Activated CD4-positive, alpha-beta T cell treated with anti-CD3 and anti-CD28 coated beads, Interleukin-2, amount 10 ng/mL, durations not matched to agents 7 days and 5 days (primary cell): ENCODE measurements at places on chromosomes 11 and 22.

DNA sequence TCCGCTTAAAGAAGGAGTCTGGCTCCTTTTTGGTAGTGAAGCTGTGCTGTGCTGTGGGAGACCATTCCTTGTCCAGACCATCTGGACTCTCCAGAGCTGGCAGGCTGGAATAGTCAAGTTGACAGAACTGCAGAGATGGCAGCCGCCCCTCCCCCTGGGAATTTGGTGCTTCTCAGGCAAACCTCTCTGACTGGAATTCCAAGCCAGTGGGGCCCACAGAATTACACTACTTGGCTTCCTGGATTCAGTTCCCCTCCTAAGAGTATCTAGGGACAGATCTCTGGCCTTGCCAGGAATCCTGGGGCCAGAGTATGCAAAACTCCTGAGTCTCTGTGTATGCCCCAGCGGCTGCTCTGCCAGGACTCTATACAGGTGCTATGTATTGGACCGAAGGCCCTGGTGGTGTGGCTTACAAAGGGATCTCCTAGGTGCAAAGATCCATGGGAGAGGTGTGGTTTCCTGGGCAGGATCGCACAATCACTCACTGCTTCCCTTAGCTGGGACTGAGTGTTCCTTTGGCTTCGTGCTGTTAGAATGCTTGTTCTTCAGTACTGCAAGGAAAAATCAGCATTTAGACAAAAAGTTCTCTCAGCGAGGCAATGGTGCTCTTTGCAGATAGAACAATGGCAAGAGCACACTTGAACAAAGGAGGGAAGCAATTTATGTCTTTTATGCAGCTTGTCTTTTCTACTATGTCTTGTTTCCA is 86.8 kb downstream of the PRMT3 start:
- no peak for DNase-seq

- DNase-seq, result peak; percentile 18
These were observed 8.6 kb downstream of the TCN1 start for GRCh38 chr11:59857439-59858434.

DNA sequence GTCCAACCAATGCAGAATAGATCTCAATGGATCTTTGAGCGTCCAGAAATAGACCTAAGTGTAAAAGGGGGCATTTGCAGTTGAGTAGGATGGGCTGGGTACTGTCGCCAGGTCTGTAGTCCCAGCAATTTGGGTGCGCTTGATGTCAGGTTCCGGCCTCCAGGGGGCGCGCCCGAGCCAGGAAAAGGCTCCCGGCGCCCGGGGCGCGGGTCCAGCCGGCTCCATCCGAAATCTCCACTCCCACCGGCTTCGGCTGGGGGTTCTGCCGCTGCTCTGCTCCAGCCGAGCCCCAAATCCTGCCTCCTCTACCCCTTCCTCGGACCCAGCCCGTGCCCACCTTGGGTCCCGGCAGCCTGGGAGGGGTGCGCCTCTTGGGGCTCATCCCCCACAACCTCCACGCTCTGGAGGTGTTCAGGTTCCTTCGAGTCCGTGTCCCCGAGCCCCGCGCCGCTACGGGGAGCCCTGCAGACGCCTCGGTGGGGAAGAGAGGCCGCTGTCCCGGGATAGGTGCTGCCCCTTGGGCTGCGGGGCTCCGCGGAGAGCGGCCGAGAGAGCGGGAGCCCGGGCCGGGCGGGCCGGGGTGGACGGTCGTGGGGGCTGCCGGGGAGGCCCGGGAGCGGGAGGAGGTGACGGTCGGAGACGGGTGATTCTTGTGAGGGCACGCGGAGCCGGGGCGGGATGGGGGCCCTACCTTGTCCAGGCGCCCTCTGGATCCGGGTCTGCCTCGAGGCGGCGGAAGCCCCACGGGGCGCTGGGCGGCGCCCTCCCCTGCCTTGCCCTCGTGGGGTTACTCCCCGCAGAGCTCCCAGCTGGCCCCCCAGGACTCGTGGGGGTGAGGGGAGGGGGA is 13.0 kb upstream of the CYB5R3 start:
- peak; percentile 83 for DNase-seq

- no peak for DNase-seq
These were observed 60.0 kb upstream of the PLET1 start for GRCh38 chr11:112320668-112321067.

- DNase-seq, result no peak
These were observed 31.6 kb upstream of the CBX7 start for GRCh38 chr22:39183991-39184585.

DNA sequence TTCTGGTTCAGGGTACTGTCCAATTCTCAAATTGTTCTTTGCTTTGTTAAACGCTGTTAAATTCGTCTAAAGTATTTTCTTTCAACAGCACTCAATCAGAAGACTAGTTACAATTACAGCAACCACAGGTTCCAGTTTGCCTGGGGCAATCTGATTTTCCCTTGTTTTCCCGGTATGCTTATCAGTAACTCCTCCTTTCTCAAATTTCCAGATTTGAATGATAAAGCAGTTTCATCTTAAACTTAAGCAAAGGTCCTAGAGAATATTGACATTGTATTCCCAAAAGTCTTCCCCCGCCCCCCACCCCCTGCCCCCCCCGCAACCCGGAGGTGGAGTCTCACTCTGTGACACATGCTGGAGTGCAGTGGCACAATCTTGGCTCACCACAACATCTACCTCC is 10.5 kb upstream of the USP28 start:
- DNase-seq, result no peak

DNA sequence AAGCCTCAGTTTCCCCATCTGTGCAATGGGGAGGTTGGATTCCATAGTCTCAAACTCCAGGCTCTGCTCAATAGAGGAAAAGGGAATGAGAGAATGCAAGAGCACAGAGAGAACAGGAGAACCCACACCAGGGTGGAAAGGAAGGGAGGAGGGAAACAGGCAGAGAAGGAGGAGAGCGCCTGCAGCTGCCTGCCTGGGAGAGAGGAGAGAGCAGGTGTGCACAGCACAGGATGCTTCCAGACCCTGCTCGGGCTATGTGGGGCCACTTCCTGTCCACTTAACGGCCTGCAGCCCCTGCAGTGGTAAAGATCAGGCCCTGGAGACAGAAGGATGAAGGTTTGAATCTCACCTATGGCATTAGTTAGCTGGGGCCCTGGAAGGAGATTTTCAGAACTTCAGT is 12.3 kb downstream of the LRRC32 start:
- DNase-seq, result no peak

GRCh38 chr11:8243458-8243857 is 20.2 kb downstream of the LMO1 start:
- DNase-seq, result no peak

DNA sequence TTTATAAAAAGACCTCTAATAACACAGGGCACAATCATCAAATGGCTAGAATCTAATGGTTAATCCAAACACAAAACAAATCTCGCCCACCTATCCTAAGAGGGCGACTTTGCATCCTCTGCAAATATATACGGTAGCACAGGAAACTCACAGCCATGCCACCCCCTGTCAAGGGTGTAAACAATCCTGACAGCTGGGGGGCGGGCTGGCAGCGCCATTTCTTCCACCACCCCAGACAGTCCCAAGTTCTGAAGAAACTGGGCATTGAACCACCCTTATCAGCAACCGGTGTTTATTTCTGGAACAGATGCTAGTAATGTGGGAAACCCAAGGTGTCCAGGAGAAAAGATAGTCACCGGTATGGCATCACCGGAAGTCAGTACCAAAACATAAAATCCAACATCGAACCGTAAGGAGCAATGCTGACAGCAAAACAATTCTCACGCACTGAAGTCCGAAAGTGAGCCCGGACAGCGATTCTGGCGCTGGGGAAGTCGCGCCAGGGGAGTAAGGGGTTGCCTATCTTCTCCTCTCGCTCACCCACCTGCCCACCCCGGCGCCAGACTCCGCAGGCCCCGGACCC is 825 bp downstream of the FBXO3 start:
- peak; percentile 51 for DNase-seq

DNA sequence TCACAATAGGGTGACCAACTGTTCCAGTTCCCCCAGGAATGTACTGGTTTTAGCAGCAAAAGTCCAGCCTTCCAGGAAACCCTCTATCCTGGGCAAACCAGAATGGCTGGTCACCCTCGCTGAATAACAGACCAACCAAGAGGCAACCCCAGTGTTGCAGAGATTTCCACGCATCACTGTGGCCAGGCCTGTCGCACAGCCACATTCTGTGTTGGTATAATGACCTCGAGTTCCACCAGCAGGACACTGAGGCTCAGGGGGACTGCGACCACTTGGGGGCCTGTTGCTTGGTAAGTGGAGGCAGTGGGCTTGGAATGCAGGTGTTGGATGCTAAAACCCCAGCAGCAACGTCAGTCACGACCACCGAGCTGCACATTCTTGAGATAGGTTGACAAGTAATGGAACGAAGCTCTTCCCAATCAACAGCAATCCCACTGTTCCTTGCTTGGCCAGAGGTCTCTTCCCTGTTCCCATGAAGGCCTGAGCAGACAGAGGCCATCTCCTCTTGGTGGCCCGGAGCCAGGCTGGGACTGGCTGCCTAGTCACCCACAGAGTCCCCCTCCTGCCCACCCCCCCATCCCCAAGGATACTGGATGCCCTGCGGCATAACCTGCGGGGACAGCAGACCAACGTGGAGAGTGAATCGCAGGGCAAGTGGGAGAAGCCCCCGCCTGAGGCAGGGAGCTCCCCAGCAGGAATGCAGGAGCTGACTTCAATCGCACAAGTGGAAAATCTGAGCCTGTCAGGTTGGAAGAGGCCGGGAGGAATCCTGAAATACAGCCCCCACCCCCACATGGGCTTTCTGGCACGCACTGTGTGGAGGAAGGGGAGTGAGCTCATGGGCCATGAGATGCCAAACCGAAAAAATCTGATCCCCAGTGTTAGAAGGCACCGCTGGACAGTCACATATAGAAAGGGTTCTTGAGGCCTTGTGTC is 43.4 kb upstream of the MN1 start:
- DNase-seq, result no peak

DNA sequence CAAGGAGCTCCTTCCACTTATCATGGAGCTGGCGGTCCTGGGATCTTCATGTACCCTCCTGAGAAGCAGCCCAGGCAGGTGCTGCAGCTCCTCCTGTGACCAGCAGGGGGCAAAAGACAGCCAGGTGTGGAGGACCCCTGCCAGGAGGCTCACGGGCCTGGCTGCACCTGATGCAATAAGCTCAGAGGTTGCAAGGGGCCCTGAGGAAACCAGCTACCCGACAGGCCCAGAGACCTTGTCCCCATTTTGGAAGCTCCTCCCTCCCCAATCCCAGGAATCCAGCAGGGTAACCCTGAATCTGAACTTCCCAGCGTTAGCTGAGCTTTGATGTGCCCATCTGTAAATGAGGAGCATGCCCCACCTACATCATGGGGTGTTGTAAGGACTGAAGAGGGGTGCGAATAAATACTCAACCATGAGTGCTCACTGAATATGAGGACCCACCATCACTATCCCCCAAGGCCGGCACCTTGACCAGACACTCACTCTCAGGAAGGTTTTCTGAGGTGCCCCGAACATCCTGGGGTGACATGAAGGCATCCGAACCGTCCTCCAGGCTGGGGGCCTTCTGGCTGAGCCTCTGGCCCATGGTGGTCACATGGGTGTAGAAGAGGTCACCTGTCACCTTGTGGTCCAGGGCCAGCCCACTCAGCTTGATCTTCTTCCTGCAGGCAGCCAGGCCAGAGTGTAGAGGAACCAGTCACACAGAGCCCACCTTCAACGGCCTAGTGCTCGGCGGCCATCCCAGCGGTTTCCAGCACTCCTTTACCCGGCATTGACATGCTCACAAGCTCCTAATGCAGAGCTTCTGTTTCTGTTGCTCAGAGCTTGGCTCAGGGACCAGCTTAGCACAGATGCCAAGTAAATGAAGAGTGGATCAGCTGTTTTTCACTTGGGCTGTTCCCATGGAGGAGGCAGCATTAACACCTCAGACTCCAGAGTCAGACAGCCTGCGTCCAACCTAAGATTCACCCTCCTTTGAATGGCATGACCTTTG is 21.7 kb downstream of the SLC43A1 start:
- peak; percentile 78 for DNase-seq

GRCh38 chr22:42909363-42910058 is 52.4 kb upstream of the ARFGAP3 start:
- no peak for DNase-seq

GRCh38 chr22:27996981-27997380 is 77.9 kb upstream of the PITPNB start:
- no peak for DNase-seq

GRCh38 chr11:2135018-2135569 is 4.1 kb downstream of the IGF2 start:
- DNase-seq, result no peak

- no peak for DNase-seq
These were observed 4.8 kb downstream of the MUC5B start for GRCh38 chr11:1227551-1228100.

- DNase-seq, result no peak
These were observed 8.8 kb upstream of the PDGFB start for GRCh38 chr22:39253435-39254070.

- DNase-seq, result peak; percentile 70
These were observed 18.5 kb upstream of the FEZ1 start for GRCh38 chr11:125514336-125515101.

DNA sequence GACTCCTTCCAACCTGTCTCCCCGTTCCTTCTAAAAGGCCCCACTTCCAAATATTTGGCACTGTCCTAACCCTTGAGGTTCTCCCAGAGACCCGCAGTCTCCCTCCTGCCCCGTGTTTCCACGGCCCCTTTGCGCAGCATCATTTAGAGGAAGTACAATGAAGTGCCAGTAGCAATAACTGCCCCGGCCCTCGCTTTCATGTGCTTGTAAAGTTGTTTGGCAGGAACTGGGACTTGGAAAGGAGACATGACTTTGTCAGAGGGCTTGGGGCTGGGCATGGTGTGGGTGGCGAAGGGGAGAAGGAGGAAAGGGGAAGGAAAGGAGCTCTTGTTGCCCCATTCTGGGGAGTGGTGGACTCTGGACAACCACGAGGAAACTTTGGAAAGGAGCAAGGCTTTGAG is 2.6 kb downstream of the CD44 start:
- DNase-seq, result peak; percentile 45

DNA sequence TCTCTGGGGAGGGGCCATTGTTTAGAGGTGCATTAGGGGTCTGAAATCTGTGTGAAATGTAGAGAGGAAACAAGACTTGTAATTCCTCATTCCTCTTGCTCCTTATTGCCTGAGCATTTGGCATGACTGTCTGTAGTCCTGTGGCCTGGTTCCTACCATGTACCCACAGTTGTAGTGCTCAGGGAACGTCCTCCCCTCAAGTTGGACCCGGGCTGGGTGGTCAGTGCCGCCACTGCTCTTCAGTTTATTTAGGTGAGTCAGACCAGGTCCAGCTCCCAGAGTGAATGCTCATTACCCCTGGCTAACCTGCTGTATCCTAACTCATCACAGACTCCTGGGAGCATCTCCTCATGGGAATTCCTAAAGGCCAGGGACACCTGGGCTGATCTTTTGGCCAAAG is 139.8 kb downstream of the GRIK4 start:
- no peak for DNase-seq

DNA sequence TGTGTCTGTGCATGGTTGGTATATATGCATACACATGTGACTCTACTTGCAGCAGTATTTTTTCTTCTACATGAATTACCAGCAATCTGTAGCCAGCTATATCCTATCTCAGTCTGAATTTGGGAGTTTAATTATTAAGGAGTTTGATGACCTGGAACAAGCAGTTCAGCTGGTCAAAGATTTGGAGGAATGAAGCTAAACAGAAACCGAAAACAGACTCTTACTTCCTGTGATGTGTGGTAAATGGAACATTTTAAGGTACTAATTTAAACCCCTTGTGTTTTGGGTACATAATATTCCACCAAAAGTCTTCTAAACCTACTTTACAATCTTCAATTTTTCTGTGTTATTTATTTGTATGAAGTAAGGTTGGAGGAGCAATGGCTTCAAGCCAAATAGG is 124.4 kb upstream of the PGR start:
- DNase-seq, result no peak
